ENCODE measurements at places on chromosomes 12 and 14.

- peak; percentile 46 for DNase-seq
Observed at GRCh38 chr12:114316076-114316475, 89.9 kb downstream of the TBX5 start.

- no peak for DNase-seq
Observed at GRCh38 chr12:107242189-107242588, 148.8 kb upstream of the CRY1 start.

- DNase-seq, result no peak
Observed at GRCh38 chr14:69763761-69764510, 3.0 kb upstream of the SRSF5 start.

- no peak for DNase-seq
Observed at GRCh38 chr12:91968777-91969171, 176.9 kb downstream of the BTG1 start.

DNA sequence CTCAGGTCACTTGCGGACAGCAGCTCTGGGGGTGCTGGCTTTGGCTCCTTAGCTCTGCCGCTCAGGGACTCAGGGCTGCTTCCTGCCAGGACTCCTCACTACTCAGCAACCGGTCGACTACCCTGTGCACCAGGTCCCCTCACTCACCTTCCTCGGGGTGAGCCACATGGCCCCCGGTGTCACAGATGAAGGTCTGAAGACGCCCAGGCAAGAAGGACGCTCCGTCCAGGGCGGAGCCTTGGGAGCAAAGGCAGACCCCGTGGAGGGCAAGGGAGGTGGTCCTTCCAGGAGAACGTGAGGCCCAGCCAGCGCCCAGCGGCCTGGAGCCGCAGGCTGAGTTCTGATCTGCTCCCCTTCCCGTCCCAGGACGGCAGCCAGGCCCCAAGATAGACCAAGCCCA is 32.0 kb downstream of the SLC6A12 start:
- DNase-seq, result no peak

DNA sequence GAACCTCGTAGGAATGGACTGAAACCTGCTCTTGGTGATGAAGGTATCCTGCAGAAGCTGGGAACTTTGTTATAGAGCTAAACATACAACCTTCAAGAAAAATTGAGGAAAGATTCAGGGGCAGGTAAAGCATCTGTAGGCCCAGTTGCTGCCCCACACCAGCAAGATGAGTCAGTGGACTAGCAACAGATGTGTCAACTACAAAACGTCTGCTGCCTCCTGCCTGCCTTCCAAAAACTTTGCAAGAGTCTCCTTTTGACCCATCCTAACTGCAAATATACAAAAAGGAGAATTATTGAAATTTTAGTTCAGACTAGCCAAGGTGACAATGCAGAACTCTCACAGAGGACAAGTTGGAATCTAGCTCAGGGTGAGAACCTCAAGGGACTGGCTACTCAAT is 60.9 kb upstream of the TMTC1 start:
- no peak for DNase-seq

GRCh38 chr12:32398181-32398580 is 1.2 kb upstream of the FGD4 start:
- no peak for DNase-seq

DNA sequence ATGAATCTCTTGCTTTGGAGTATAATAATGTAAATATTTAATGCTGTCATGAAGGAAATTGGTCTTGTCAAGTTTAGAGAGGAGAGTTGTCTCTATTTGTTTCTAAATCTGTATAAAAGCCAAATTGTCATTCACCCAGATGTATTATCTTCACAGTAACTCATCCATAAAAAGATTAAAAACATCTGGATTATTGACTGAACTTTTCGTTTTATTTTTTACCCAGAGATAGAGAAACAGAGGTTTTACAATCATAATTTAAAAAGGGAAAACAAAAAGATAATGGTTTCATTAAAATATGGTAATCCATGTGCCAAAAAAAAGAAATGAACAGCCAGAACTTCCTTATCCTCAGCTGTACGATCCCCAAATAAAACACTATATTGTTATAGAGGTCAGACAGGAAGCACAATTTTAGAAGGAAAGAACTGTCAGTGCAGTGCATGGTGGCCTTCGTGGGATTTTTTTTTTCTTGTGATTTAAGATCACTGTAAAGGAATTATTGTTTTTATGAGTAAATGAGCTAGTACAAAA is 125.9 kb downstream of the ACSS3 start:
- no peak for DNase-seq

GRCh38 chr12:85740186-85740585 is 96.0 kb downstream of the RASSF9 start:
- no peak for DNase-seq

- DNase-seq, result no peak
Observed at GRCh38 chr12:52264435-52264825, 10.0 kb upstream of the KRT86 start.

- DNase-seq, result no peak
Observed at GRCh38 chr12:20711846-20712245, 16.7 kb downstream of the SLCO1C1 start.

DNA sequence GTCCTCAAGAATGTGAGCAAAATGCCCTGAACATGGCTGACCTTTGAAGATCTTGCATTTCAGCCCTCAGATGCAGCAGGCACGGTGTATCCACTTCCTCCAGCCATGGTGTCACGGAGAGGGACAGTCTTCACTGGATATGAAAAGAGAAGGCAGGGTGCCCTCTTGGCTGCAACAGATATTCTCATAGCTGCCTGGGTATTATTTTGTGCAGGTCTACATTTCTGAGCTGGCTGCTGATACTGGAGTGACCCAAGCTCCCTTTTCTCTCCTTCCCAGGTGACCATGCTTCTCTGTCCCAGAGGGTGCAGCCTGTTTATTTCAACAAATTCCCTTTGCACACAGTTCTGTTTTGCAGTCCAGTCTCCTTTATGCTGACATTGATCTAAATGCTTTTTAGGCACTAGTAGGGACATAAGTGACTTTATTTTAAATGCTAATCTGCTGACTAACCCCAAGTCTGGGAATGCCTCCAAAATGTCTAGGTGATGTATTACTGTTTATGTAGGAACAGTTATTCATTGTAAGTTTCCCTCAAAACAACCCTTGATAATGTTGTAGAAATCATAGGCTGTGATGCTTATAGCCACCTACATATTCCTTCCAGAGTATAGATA is 17.4 kb upstream of the PYGL start:
- DNase-seq, result peak; percentile 65

DNA sequence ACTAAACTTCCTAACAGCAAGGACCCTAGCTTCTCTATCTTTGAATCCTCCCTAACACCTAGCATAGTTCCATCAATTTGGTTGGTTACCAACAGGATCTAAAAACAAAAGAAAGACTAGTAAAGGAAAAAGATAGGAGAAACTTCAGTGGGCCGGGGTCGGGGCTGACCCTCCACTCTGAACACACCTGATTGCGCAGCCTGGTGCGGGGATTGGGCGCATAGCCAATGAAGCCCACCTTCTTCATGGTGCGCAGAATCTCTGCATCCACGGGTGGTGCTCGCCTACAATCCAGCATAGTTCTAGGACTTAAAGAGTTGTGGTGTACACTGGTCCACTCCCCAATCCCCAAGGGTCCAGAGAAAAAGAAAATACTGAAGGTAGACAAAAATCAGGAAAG is 7.7 kb downstream of the PAN2 start:
- DNase-seq, result no peak

- no peak for DNase-seq
Observed at GRCh38 chr14:37924622-37925021, 283.1 kb upstream of the SSTR1 start.

DNA sequence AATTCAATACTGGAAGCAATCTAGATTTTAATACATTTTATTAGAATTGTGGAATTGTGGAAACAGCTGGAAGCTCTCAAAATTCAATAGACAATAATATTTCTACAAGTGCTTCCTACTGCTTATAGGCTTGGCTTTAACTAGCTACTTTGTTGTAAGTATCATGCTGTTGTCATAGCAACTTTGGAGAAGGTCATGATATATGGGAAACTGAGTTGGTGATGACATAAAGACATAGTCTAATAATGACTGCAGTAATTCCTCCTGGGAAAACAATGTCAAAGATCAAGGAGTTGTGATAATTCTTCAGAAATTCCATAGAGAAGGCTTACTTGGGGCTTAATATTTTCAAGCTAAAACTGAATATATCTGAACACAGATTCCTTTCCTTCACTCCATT is 266.6 kb downstream of the KIF21A start:
- no peak for DNase-seq

DNA sequence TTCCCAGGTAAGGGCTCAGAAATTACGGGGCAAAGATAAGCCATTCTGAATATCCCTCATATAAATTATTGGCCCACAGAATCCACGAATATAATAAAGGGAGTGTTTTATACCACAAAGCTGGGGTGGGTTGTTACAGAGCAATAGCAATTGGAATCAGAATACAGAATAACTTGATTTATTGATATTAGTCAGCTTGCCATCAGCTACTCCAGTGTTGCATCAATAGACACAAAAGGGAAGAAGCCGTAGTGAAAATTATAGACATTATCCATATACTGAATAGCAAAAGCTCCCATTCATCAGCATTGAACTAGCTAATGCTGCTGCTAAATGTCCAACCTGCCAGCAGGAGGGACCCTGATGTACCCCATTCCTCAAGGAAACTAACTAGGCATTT is 18.3 kb downstream of the MDGA2 start:
- DNase-seq, result no peak

- no peak for DNase-seq
Observed at GRCh38 chr14:61280526-61281185, 482 bp downstream of the TMEM30B start.

DNA sequence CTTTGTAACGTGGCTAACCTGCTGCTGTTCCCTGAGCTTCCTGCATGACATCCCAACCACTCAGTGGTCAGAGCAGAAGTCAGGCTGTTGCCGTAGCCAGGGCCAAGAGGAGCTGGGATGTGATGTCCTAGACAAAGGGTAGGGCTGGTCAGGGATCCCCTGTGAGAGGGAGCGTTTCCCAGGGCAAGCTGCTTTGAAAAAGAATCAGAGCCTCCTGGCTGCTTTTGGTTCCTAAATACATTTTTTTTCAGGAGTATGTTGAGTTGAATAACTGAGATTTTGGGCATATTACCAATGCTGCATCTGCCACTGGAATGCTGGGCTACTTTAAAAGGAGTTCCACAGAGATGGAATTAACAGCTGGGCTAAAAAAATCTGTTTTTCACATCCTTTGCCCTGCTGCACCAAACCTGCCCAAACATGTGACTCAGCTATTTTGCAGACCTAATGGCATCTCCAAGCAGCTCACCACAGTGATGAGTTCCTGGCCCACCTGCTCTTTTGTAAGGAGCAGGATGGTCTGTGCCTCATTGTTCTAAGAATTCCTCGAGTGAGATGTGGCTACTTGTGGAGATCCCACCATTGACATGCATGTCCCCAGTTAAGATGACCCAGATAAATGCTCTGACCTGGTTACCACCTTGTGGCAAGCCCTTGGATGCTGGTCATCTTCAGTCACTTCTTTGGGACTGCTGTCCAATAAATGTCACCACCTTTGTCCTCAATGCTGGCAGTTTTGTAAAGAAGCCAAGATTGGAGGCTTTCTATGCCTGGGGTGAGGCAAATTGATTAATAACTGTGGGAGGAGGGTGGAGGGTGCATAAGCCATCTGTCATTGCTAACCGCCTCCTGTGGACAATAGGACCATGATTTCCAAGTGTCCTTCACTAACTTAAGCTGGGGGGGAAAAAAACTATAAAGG is 24.1 kb downstream of the ANKRD13A start:
- no peak for DNase-seq

GRCh38 chr12:243381-243780 is 19.3 kb downstream of the SLC6A13 start:
- DNase-seq, result no peak

DNA sequence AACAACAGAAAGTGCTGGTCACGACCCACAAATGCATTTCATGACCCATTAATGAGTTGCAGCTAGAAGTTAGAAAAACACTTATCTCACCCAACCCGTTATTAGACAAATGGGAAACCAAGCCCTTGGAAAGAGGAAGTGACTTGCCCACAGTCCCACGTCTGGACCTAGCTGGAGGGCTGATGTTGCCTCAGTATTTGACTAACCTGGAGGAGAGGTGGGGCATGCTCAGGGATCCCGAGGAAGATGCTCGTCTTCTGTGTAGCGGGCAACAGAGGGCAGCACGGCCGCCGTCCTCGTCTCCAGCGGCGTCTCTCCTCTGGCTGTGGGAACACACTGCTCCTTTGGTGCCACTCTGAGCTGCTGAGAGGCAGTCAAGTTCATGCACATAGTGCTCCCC is 12.7 kb downstream of the CCND2 start:
- DNase-seq, result no peak

DNA sequence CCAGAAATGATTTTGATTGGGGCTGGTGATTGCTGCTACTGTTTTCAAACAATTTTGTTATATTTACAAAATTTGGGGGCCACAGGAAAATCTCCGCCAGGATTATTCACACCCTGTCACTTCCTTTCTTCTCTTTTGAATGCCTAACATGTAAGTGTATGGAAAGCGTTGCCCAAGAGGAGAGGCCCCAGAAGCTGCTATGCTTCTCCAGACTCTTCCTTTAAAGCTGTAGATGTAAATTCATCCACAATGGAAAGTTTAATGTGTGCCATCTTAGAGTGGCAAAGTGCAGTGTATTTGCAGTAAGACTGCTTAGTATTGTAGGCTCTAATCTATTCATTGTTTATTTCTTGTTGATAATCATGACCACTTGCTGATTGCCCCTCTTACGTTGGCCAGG is 136.7 kb upstream of the LRIG3 start:
- DNase-seq, result no peak

DNA sequence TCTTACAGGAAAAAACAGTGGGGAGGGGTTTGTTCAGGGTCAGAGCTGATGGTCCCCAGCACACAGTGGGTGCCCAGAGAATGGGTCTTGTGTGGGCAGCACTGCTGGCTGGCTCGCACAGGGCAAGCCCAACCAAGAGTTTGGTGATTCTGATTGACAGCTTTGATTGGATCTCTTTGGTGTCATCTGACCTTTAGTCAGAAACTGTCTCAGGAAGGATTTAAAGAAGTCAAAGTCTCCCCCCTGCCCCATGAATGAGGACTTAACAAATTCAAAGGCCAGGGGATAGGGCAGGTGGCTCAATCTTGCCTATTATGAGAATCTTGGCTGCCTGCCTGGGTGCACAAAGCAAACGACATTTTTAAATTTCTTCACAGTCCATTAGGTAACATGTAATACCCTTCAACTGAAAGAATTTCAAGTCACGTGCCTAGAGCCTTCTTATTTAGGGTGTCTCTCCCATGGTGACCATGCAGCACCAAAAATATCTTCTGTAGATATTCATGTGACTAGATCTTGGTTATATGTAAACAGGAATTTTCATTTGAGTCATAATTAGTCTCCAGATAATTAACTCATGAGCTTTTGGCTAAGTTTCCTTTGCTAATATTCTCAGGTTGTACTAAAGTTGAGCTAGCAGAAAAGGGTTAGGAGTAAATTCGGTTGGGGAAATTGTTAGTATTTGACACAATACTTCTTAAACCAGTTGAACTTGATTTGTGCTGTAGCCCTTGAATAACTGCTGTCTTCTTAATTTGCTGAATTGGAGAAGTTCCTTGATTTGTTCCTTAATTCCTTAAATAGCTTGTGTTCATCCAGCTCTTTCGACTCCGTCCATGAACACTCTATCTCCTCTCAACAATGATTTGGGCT is 54.5 kb upstream of the HECTD1 start:
- DNase-seq, result no peak

Measured in SJSA1 (cell line).